Nephron progenitor cell (in vitro differentiated cells): ENCODE measurements at places on chromosomes 13 and 19.

GRCh38 chr13:101579281-101579802 lies 126.9 kb downstream of the ITGBL1 start:
- no peak for DNase-seq

DNA sequence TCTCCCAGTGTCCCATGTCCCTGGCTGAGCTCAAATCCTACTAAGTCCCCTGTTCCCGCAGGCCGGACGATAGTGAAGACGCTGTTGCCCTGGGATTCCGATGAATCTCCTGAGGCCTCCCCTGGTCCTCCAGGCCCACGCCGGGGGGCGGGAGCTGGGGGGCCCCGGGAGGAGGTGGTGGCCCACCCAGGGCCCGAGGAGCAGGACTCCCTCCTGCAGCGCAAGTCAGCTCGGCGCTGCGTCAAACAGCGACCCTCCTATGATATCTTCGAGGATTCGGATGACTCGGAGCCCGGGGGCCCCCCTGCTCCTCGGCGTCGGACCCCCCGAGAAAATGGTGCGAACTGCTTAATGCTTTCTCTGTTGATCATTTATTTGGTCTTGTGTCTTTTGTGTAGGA lies 5.9 kb downstream of the KMT2B start:
- DNase-seq: no peak

DNA sequence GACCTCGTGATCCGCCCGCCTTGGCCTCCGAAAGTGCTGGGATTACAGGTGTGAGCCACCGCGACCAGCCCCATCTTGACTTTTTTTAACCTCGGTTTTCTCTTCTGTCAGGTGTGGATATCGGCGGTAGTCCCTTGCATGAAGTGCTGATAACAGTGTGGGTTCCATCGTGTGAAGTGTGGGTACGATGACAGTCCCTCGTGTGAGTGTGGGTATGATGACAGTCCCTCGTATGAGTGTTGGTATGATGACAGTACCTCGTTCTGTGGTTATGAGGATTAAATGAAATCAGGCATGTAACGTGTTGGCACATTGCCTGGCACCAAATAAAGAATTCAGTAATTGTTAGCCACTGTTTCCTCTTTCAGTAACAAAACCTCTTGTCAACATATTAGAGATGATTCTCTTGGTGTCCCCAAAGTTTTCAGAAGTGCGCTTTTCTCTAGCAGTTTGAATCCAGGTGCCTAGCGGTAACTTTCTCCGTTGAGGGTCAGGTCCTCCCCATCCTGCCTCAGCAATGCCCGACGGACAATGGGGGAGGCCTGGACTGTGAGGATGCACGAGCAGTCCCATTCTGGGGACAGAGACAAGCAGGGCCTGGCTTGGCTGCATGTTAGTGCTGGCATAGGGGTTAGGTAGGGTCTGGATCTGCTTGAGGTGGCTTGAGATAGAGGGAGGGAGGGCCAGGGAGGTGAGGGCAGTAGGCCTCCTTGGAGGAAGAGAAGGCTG lies 15.3 kb downstream of the GATAD2A start:
- DNase-seq: no peak

DNA sequence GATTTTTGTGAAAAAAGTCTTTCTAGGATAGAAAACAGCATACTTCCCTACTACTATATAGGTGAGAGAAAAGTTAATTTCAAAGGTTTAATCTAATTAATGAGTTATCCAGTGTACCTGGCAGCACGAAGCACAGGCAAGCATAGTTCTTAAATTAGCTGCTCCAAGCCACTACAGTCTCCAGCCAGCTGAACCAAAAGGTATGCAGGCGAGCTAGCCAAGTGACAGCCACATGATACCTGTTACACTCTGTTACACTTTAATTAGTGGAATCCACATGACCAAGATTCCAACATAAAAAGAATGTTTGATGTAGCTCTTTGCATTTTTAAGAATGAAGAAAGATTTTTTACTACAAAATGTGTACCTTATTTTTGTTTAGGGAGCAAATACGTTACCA lies 15.5 kb downstream of the SLC25A30 start:
- no peak for DNase-seq

GRCh38 chr13:112567161-112567862 lies 20.6 kb downstream of the TUBGCP3 start:
- DNase-seq: no peak

DNA sequence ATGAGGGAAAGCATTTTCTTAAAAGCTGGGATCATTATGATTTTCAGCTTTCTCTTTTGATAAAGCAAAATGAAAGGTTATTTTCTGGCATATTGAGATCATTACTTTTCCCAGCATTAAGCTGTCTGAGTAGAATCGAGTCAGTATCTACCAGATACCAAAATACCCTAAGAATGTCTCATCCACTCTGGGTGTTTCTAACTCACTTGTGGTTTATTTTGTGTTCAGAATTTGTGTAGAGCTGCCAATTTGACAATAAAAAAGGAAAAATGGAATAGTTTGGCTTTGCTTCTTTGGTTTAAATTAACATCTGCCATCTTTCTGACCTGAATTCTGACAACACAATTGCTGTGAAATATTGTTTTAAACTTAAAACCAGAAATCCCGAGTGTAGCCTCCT lies 438.7 kb upstream of the ARGLU1 start:
- no peak for DNase-seq

DNA sequence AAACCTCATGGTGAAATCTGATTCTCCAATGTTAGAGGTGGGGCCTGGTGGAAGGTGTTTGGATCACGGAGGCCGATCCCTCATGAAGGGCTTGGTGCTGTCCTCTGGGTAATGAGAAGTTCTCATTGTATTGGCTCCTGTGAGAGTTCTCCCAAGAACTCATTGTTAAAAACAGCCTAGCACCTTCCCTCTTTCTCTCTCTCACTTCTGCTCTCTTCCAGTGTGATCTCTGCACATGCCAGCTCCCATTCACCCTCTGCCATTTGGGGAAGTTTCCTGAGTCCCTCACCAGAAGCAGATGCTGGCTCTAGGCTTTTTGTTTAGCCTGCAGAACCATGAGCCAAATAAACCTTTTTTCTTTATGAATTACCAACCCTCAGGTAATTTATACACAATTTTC lies 3.1 kb upstream of the SUCLA2 start:
- DNase-seq: no peak

DNA sequence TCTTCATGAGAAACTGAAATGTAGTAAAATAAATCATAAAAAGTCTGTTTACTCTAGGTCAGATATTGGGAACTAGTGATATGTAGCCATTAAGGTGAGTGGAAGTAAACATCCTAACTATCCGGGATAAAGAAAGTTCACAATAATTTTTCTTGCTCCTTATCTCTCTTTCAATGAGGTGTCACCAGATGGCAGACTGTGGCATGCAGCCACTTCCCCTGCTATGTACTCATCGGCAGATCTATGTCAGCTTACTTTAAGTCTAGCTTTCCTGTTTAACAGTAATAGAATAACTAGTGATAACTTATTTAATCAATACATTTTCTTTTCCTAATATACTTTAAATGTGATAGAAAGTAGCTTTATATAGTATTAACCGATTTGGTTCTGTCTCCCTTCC lies 181.9 kb downstream of the NDFIP2 start:
- no peak for DNase-seq

DNA sequence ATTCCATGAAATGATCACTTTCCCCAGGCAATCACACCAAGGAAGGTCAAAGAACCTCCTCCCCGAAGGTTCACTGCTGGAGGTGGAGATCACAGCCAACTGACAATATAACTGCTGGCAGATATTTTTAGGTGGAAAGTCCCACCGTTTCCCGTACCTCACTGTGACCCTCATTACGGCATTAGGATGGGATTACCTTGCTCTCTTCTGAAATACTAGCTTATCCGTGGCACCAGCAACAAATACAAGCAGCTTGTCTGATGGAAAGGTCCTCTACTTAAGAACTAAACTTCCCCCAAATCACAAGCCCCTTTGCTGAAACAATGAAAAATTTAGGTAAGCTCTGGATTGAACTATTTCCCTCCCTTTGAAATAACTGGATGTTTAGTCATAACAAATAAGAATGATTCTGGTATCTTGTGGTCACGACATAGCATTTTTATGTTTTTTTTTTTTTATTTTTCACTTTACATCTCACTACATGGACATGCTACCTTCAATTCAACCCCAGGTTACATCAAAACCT lies 178.9 kb downstream of the COL4A1 start:
- DNase-seq: no peak

- DNase-seq: no peak
These were observed 79.2 kb downstream of the UBL3 start for GRCh38 chr13:29771247-29771646.

GRCh38 chr13:77338329-77338728 lies 11.4 kb upstream of the MYCBP2 start:
- DNase-seq: no peak

GRCh38 chr13:40456979-40457553 lies 209.4 kb downstream of the FOXO1 start:
- DNase-seq: no peak

GRCh38 chr13:87671031-87671752 lies at the start of gene SLITRK5:
SLITRK5 (plus strand) TSS chr13:87671371; CDS start chr13:87675389, 4,018 bp downstream.
- peak; percentile 95 for DNase-seq

DNA sequence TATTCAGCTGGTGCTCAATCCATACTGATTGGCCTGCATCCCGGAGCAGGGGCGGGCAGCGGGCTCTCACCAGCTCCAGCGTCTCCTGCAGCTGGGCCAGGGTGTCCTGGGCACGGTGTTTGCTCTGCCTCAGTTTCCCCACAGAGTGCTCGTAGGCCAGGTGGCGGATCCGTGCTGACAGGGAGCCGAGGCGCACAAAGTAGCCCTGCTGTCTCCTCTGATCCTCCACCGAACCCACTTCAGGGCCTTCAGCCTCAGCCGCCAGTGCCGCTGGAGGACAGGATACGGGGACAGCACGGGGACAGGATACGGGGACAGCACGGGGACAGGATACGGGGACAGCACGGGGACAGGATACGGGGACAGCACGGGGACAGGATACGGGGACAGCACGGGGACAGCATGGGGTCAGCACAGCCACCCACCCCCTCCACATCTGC lies 7.3 kb upstream of the PLIN4 start:
- no peak for DNase-seq

DNA sequence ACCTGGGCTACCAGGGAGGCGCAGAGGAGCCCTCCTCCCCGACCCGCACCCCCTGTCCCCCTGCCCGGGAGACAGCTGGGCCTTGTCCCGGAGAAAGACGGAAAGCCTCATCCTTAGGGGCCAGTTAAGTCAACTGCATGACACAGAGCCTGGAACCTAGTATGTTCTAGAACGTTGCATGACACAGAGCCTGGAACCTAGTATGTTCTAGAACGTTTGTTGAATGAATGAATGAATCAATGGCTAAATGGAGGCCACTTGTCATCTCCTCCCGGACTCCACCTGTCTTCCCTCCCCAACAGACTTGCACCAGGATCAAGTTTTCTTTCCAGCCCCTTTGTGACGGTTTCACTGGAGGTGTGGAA lies 706 bp downstream of the SERP2 start:
- DNase-seq: no peak

DNA sequence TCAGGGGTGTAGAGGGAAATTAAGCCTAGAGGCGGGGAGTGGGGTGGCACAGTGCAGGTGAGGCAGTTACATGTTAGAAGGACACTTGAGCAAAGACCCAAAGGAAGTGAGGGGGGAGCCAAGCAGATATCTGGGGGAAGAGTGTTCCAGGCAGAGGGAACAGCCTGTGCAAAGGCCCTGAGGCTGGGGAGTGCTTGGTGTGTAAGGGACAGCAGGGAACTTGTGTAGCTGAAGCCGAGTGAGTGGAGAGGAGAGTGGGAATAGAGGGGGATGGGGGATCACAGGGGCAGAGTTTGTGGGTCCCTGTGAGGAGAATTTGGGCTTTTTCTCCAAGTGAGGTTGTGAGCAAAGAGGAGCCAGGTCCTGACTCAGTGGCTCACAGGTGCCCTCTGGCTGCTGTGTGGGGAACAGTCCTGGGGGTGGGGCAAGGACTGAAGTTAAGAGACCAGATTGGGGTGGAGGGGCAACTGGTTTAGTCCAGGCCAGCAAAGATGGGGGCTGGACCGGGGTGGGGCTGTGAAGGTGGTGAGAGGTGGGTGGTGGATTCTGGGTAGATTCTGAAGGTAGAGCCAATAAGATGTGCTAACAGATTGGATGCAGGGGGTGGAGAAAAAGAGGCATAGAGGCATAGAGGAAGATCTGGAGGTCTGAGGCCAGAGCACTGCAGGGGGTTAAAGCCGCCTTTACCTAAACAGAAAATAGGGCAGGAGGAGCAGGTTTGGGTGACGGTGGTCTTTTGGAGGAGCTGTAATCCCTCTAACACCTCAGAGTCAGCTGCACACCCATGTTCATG lies 75.3 kb downstream of the CACNA1A start:
- DNase-seq: peak; percentile 49

GRCh38 chr19:35216016-35216832 lies 12.3 kb downstream of the FAM187B start:
- DNase-seq: no peak

DNA sequence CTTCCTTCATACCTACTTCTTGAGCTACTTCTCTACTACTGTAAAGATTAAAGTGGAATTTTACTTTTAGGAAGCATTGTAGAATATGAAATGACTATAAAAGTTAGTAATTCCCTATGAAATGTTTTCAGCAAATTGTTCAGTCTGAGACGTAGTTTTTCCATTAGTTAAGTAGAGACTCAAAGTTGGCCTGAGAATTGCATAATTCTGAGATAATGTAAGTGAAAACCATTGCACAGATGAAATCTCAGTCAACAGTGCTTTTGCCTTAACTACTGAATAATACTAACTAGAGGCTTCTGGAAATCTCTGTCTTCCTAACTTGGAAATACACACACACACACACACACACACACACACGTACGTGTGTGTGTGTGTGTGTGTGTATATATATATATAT lies 125.9 kb downstream of the FGF14 start:
- no peak for DNase-seq

DNA sequence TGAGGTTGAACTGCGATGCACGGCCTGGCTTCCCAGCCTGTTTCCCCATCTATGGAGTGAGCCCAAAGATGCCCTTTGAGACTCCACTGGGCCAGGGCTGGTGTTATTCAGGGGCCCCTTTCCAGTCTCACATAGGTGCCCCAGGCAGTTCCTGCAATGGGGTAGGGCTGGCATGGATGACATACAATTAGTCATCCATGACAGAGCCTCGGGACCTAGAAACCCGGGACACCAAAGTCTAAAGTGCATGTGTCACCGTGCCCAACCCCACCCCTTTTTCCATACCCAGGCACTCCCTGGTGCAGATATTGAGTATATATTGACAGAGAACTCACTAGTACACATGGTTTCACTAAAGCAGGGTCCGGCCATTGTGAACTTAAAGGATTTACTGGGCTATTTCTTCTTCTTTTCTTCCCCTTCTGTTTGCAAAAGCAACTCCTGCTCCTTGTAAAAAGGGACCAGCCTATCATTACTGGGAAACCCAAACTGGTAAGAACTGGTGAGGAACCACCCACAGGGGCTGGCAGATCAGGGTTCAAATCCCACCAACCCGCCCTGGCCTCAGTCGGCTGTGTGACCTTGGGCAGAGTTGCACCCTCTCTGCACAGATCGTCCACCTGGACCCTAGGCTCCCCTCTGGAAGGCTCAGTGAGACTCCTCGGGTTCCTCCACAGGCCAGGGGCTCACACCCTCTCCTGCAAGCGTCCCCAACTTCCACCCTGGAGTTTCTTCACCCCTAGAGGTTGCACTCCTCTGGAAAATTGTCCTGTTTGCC lies 2.7 kb downstream of the B3GNT3 start:
- DNase-seq: no peak

- no peak for DNase-seq
These were observed 306.4 kb downstream of the KLF5 start for GRCh38 chr13:73365252-73365651.

GRCh38 chr13:112838842-112839117 lies 130.2 kb upstream of the MCF2L start:
- no peak for DNase-seq
